ENCODE measurements at places on chromosomes 3 and 15. TPM values are rescaled to one million over a fixed set of nuclear protein-coding genes. Genes with fewer than 3 reads are reported as not detected.

Gene CILP
- 1.3 TPM for polyA plus RNA-seq

DNA sequence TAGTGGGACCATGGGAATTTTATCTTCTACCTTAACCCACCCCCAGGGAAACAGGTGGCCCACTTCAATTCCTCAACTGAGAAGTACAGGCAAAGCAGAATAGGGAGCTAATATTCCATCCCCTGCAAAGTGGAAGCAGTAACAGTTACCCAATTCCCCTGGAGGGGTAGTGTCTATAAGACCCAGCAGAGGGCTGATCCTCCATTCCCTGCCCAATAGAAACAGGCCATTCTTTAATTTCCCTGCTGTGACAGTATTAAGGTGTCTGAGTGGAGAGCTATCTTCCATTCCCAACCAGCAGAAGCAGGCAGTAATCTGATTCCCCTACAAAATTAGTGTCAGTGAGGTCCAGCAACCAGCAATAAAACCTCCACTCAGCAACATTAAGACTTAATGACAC lies 219.8 kb downstream of the ULK4 start:
- DNase-seq, result no peak

DNA sequence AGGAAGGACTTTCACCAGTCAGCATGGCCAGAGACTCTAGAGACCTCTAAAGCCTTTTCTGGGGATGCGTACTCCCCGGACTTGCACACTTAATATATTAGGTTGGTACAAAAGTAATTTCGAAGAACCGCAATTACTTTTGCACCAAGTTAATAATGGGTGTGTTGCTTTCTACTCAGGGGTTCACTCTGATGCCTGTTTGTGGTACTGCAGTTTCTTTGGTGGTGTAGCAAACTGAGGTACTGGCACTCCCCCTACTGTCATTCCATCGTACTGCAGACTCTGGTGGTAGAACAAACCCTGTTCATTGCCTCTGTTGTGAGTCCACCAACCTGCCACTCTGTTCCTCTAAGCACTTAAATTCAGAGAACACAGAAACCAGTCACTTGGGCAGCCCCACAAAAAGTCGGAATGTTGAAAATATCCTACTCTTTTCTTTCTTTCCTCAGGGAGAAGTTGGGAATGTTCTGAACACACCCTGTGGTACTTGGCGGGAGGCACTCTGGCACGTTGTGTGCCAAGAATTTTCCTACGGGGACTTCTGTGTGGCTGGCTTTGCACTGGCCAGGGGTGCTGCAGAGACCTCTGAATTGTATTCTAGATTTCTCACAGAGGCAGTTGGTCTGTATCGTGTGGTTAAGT lies 46.3 kb downstream of the GABRG3 start:
- no peak for DNase-seq

GRCh38 chr3:13709706-13710105 lies 160.8 kb downstream of the FBLN2 start:
- no peak for DNase-seq

- no peak for DNase-seq
Observed at GRCh38 chr3:46416125-46416810, 9.2 kb downstream of the CCRL2 start.

DNA sequence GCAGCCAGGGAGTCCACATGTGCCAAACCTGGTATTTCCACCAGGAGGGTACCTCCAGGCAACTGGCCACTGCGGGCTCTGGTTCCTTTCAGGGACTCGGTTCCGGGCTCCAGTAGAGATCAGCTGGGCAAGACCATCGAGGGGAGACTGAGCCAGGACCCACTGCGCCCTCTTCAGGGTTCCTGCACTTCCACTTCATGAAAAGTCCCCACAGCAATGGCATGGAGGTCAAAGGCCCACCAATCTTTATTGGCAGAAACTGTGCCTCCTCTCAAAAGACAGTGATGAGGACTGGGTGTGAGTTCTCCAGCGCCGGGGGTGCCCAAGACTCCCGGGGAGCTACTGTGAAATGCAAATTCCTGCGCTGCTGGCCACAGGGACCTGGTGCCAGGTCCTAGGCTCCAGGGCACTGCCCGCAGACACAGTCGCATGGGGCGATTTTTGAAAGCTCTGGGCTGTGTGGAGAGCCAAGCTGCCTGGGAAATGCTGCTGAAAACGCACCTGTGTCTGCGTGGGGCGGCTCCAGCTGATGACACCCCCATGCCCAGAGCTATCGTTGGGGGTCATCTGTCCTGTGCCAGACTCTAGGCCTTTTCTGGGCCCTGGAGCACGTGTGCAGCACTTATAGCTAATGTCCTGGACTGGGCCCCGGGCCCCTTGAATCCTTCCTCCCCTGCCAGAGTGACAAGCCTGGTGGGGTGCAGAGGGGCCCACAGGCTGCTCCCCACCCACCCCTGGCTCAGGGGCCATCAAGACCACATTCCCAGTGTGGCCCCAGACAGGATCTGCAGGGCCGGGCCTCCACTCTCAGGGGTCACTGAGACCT lies 144.0 kb downstream of the NSMCE3 start:
- no peak for DNase-seq

- DNase-seq, result peak; percentile 19
Observed at GRCh38 chr3:52120556-52121463, 33.4 kb downstream of the POC1A start.

GRCh38 chr3:122642935-122643334 lies 37.7 kb upstream of the PARP14 start:
- no peak for DNase-seq

DNA sequence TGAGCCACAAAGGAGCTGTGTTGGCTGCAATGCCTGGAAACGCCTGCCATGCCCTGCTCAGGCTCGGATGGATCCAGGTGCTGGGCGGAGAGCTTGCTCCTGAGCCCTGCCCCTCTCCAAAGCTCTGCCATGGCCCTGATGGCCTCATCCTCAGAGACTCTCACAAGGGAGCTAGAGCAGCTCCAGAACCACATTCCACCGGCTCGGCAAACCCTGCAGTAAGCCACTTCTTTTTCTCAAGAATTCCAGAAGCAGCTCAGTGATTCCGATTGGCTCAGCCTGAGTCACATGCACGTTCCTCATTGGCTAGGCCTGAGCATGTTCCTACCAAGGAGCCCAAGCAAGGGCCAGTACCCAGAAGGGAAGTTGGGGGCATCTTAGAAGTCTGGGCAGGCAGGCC lies 24.8 kb downstream of the TPRA1 start:
- DNase-seq, result no peak

Data from right cardiac atrium (tissue), 5 donors.